ENCODE measurements at places on chromosomes 2 and 18. TPM values are rescaled to one million over a fixed set of nuclear protein-coding genes. Genes with fewer than 3 reads are reported as not detected.

GRCh38 chr18:49907346-49907929 lies 94.1 kb upstream of the ACAA2 start:
- H3K36me3 ChIP-seq, result no peaks in the 10 kb centered on the region
- H3K4me3 ChIP-seq, result no peak overlapping the region
- no peak for DNase-seq
- no peaks in the 10 kb centered on the region for H3K4me1 ChIP-seq

The CYS1 gene
- total RNA-seq, result not detected

DNA sequence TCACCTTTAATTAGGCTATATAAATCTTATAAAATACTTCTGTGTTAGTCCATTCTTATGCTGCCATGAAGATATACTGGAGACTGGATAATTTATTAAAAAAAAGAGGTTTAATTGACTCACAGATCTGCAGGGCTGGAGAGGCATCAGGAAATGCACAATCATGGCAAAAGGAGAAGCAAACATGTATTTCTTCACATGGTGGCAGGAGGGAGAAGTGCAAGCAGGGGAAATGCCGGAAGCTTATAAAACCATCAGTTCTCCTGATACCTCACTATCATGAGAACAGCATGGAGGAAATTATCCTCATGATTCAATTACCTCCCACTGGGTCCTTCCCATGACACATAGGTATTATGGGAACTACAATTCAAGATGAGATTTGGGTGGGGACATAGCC lies 504.4 kb downstream of the RIT2 start:
- H3K36me3 ChIP-seq, result no peaks in the 10 kb centered on the region
- H3K4me1 ChIP-seq, result no peaks in the 10 kb centered on the region
- DNase-seq, result no peak
- H3K27ac ChIP-seq, result no peak overlapping the region
- no peak overlapping the region for H3K4me3 ChIP-seq

DNA sequence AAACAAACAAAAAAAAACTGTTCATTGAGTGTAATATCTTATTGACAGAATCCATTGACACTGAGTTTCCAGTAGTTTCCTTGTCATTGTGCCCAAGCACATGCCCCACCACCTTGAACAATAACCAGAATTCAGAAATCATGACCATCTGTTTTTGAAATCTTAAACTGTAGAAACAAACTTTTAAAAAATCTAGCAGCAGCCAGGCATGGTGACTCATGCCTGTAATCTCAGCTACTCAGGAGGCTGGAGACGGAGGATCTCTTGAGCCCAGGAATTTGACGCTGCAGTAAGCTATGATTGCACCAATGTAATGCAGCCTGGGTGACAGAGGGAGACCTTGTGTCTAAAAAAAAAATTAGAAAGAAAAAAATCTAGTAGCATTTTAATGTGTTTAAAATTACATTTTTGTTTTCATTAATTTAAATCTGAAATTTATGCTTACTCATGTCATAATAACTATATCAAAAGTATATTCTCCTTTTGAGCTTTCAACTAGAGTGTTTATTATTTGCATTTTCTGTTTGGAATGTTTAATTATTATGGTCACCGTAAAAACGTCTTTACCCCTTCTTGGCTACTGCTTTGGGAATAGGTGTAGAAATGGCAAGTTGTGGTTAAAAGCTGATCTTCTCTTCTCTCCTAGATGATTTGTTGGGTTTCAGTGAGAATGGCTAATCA lies 25.2 kb upstream of the STON1 start:
- H3K36me3 ChIP-seq, result peaks cover 32% of the 10 kb centered on the region
- DNase-seq, result no peak
- no peak overlapping the region for H3K4me3 ChIP-seq
- H3K4me1 ChIP-seq, result peaks cover 10% of the 10 kb centered on the region
- H3K27me3 ChIP-seq, result no peaks in the 10 kb centered on the region

DNA sequence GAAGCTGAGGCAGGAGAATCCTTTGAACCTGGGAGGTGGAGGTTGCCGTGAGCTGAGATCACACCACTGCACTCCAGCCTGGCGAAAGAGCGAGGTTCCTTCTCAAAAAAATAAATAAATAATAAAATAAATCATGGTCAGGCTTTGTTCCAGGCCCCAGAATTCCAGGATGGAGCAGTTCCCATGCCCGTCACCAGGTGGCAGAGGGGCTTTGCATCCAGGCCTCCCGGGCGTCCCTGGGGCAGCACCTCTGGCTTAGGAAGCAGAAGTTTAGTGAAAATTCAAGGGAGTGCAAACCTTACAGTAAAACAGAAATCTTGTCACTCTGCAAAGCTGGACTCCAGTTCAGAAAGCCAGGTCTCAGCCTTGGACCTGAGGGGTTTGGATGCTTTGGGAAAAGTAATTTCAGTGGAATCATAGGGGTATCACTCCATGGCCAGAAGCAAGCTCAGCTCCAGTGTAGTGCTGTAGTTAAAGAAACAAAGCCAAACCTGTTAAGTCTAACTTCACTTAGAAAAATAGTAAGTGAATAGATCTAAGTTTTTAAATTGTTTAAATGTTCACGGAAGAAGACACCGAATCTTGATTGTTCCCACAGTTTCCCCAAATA lies 512.7 kb downstream of the CMPK2 start:
- no peaks in the 10 kb centered on the region for H3K4me1 ChIP-seq
- H3K4me3 ChIP-seq, result no peak overlapping the region
- no peak for DNase-seq
- H3K36me3 ChIP-seq, result no peaks in the 10 kb centered on the region

GRCh38 chr2:76731157-76731556 lies 791.0 kb downstream of the LRRTM4 start:
- H3K27ac ChIP-seq, result no peak overlapping the region
- no peaks in the 10 kb centered on the region for H3K4me1 ChIP-seq
- H3K4me3 ChIP-seq, result no peak overlapping the region
- no peaks in the 10 kb centered on the region for H3K27me3 ChIP-seq
- no peaks in the 10 kb centered on the region for H3K36me3 ChIP-seq
- DNase-seq, result no peak

The ANKRD62 gene
- not detected for total RNA-seq
